ENCODE measurements at places on chromosomes 2 and 18.

GRCh38 chr18:57023275-57023882 is 123.5 kb upstream of the BOD1L2 start:
- no peak for DNase-seq

DNA sequence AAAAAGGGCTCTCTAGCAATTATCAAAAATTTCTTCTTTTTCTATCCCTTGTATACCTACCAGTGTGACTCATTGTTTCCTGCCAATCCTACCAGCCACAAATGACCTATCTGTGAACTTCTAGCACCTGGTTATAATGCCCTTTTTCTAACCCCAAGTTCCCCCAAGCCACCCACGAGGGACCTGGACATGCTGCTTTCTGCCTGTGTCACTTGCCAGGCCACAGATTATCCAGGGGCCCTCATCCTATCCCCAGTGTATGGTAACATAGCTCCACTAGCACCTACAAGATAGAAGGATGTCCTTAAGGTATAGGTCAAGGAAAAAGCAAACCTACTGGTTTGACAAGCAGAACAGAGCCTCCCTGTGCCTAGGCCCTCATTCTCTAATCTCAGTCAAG is 26.8 kb downstream of the AAK1 start:
- DNase-seq, result no peak

- no peak for DNase-seq
Measured at GRCh38 chr2:22826703-22827102, 558.3 kb upstream of the KLHL29 start.

- no peak for DNase-seq
Measured at GRCh38 chr2:62511636-62512035, 5.6 kb upstream of the TMEM17 start.

- DNase-seq, result no peak
Measured at GRCh38 chr18:64099244-64099643, 49.6 kb downstream of the LINC00305 start.

GRCh38 chr2:143128681-143129580 is at the start of gene ARHGAP15:
TSS of gene ARHGAP15 (plus strand) at chr2:143129419.
- DNase-seq, result peak; percentile 55

DNA sequence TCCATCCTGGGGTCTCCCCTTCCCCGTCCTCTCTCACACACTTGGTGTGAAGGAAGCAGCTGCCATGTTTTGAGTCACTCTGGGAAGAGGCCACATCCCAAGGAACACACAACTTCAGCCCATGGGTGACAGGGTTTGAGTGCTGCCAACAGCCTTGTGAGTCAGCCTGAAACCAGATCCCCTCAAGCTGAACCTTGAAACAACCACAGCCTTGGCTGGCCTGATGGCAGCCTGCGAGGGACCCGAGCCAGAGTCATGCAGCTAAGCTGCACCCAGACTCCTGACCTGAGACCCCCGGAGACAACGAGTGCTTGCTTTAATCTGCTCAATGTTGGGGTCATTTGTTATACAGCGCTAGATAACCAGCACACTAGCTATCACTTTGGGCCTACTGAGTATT is 19.3 kb upstream of the MC2R start:
- no peak for DNase-seq

- no peak for DNase-seq
Measured at GRCh38 chr2:120349440-120349921, 3.5 kb downstream of the INHBB start.

DNA sequence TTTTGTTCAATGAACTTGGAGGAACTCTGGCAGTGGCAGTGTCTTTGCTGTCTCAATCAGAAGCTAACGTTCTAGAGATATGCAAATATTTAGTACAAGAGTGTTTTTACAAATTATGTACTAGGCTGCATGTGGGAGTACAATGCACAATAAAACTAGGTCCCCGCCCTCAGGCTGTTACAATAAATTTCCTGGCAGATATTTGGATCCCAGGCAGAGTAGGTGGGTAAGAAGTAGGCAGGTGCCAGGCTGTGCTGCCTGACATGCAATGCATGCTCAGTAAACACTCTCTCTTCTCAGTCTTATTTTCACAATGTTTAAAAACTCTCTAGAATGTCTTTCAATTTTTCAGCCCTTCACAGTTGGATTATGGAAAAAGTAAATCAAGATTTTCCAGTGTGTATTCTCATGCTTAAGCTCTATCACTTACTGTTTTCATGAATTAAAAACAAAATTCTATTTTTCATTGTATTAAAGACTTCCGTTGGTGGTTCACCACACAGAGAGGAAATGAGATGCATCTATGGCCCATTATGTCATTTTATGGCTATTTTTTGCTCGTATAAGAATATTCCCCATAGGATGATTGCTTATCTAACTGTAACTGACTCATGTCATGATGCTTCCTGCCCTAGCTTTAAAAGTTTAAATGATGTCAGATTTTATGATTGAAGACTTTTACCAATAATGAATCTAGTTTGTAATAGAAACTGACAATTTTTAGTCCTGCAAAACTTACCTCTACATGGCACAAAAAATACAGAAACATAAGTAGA is 346.1 kb downstream of the RND3 start:
- no peak for DNase-seq

GRCh38 chr18:26471027-26471426 is 77.3 kb downstream of the KCTD1 start:
- no peak for DNase-seq

- no peak for DNase-seq
Measured at GRCh38 chr18:28176948-28177827, at the start of gene CDH2. TSS of gene CDH2 (minus strand) at chr18:28177130. CDS start at chr18:28177022, 108 bp downstream.

- no peak for DNase-seq
Measured at GRCh38 chr2:158665536-158666302, 129.4 kb upstream of the DAPL1 start.

- no peak for DNase-seq
Measured at GRCh38 chr2:112691881-112692281, 28.9 kb upstream of the NT5DC4 start.

DNA sequence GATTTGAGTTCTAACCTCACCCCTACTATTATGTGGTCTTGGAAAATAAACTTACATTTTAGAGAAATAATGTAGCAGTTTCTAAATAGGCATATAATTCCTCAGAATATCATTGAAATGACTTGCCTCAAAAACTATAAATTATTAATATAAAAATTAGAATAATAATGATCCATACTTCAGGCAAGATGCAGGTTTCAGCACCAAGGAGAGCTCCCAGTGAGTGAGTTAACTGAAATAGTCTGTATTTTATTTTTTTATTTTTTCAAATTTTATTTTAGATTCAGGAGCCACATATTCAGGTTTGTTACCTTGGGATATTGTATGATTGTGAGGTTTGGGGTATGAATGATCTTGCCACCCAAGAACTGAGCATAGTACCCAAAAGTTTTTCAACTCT is 472.2 kb upstream of the DCC start:
- DNase-seq, result no peak

- no peak for DNase-seq
Measured at GRCh38 chr2:27085062-27085672, 1.4 kb upstream of the KHK start.

DNA sequence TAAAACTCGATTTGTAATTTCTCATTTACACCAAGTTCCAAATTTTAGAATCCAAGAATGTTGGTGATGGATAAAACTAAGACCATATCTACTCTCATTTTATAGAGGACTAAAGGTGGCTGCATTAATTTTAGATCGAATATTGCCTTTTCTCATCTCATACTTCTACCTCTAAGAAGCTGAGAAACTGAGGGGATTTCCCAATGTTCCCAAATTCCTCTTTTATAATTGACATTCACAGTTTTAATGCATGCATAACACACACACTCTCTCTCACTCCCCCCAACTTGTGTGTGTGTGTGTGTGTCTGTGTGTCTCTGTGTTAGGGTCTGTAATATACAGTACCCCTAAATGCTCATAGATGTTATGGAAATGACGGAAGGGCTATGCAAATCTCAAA is 328.8 kb upstream of the SLC14A2 start:
- no peak for DNase-seq

- DNase-seq, result no peak
Measured at GRCh38 chr18:43393174-43393573, 115.9 kb upstream of the SYT4 start.

DNA sequence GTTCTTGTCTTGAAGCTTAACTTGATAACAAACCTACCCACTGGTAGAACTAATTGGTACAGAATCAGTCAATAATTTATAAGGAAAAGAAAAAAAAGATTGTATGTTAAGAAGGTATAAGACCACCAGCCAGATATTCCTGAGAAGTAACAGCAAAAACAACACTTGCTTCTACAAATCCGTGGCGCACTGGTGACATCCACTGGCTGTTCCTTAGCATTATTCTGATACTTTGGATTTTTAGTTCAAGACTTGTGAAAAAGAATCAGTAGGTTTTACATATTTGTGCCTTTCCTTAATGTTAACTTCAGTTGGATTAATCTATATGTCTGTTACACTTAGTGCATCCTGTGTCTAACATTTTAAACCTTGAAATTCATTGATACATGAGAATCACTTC is 141.8 kb downstream of the GRB14 start:
- no peak for DNase-seq

GRCh38 chr2:104853534-104854497 is at the start of gene POU3F3:
TSS of gene POU3F3 (plus strand) at chr2:104854115. CDS start at chr2:104855511, 1,396 bp downstream.
- no peak for DNase-seq

GRCh38 chr2:72813841-72814240 is 12.0 kb downstream of the EXOC6B start:
- no peak for DNase-seq

DNA sequence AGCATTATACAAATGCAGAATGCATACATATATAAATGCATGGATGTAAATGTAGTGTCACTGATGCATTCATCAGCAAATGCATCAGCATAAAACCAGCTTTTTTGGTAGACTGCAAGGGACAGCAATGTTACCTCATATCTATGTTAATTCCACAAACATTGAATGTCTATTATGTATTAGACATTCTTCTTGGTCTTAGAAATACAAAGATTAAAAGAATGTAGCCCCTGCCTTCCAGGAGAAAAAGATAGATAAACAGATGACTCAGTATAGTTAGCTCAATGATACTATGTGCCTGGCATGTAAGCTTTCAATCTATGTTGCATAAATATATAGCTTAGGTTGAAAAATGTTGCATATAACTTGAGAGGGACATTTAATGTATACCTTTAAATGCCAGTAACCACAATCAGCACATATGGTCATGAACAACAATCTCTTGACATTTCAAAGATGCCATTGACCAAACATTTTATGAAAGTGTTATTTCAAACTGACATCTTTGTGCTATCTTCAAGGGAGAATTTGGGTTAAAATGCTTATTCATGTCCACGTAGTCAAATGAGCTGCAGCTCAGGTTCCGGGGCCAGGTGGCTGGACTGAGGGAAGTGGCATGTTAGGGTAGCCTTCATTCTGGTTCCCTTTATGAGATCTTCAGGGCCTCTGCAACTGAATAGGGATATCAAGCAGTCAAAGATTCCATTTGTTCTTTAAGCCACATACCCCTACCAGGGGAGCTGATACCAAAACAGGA is 45.2 kb upstream of the GCG start:
- no peak for DNase-seq

GRCh38 chr2:55403256-55403998 is 16.2 kb downstream of the CCDC88A start:
- DNase-seq, result no peak

DNA sequence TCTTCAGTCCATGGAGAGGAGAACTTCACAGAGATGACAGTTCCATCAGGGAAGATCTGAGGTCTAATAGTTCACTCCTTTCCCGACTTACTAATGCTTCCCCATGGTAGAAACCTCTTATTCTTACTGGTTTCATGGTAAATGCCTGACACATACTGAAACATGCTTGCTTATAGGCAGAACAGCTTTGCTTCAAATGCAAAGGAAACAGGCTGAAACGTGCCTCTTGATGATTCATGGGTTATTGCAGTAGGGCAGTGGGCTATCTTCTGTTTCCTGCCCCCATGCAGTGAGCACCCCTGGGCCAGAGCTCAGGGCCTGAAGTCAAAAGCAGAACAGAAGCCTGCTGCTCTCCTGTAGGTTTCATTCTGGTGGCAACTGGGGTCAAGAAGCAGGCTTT is 223.5 kb downstream of the RDH14 start:
- DNase-seq, result no peak

DNA sequence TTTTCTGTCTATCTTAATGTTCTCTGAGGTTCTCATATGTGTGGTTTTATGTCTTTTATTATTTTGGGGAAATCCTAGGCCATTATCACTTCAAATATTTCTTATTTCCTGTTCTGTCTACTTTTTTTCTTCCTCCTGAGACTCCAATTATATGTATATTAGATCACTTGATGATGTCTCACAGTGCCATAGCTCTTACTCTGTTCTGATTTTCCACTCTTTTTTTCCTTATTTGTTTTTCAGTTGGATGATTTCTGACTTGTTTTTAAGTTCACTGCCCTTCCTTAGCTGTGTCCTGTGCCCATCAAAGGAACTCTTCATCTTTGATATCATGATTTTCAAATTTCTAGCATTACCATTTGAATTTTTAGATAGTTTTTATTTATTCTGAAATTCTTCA is 24.1 kb downstream of the FAM228B start:
- no peak for DNase-seq

DNA sequence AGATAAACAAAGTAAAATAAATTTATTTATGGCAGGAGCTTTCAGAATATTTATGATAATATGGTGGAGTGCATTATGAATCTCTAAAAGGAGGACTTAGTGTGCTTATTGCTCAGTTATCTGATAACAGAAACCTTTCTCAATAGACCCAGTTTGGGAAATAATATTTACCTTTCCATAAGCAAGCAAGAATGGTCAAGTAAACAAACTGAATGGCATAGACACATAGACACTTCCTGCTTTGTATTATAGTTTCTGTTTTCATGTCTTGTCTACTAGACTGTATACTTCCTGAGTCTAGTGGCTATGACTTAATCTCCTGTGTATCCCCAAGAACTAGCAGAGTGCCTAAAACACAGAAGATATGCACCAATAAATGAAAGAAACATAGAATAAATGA is 87.8 kb downstream of the UPP2 start:
- DNase-seq, result no peak

DNA sequence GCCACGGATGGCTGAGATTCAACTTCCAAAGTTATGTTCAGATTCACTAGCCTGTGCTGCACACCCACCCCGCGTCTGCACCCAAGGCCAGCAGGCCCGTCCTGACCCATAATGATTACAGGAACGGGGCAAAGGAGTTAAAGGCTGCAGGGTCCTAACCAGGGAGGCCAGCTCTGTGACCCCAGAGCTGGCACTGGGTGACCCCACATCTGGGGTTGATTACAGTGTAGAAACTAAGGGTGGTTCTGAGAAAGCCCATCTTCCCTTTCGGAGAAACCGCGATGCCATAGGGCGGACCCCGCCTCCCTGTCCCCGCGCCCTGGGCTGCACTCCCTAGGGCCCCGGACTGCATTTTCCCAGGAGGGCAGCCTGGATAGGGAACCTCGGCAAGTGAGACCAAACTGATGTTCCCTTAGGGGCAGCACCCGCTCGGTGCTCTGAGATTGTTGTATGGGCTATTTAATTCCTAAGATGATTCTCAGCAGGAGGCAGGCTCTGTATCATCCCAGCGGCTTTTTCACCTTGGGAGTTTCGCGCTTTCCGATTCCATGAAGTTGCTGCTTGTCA is 2.2 kb upstream of the GPR148 start:
- DNase-seq, result no peak

DNA sequence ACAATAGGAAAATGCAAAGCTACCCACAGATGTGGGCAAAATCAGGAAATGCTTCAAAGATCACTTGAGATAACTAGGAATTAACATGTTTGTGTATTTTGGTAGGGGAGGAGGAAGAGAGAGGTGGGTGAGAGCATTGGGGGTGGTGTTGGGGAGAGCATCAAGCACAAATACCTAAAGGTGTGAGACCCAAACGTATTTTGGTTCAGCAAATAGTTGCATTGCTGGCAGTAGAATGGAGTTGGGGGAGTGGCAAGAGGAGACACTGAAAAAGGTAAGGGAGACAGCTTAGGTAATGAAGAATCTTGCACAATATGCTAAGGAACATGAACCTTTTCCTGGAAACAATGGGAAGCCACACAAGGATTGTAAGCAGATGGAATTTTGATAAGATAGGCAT is 1.5 kb upstream of the PELI1 start:
- no peak for DNase-seq

All from central memory CD8-positive, alpha-beta T cell (primary cell).